Inflammatory macrophage (primary cell): ENCODE measurements at places on chromosomes 6 and 20.

DNA sequence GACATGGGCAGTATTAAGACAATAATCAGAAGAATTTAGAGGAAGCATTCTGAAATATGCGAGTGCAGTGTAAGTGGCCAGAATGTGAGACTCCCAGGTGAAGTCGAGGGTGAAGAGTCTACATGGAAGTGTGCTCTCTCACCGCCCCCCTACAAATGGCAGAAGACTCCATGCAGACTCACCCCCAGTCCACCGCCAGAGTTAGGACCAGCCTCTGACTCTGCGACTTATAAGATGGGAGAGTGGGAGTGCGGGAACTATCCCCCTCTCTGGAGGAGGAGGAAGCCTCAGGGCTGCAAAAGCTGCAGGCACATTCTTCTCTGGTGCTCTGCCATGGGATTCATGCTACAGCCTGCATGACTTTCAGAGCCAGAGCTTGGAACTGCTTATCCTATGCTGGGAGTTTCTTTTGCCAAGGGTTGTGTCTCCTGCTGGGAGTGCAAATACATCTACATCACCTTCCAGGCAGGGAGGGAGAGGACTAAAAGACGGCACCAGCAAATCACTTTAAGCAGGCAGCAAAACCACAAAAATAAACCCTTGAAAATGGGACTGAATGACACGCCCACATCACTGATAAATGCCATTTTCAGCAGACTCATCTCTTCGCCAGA lies 206.7 kb upstream of the SULF2 start:
- no peak for DNase-seq

- no peak for DNase-seq
Observed at GRCh38 chr20:43804781-43805180, 78.0 kb upstream of the GTSF1L start.

- DNase-seq: no peak
Observed at GRCh38 chr6:146224988-146225387, 196.1 kb downstream of the GRM1 start.

- no peak for DNase-seq
Observed at GRCh38 chr6:37667050-37667814, 30.5 kb downstream of the MDGA1 start.

DNA sequence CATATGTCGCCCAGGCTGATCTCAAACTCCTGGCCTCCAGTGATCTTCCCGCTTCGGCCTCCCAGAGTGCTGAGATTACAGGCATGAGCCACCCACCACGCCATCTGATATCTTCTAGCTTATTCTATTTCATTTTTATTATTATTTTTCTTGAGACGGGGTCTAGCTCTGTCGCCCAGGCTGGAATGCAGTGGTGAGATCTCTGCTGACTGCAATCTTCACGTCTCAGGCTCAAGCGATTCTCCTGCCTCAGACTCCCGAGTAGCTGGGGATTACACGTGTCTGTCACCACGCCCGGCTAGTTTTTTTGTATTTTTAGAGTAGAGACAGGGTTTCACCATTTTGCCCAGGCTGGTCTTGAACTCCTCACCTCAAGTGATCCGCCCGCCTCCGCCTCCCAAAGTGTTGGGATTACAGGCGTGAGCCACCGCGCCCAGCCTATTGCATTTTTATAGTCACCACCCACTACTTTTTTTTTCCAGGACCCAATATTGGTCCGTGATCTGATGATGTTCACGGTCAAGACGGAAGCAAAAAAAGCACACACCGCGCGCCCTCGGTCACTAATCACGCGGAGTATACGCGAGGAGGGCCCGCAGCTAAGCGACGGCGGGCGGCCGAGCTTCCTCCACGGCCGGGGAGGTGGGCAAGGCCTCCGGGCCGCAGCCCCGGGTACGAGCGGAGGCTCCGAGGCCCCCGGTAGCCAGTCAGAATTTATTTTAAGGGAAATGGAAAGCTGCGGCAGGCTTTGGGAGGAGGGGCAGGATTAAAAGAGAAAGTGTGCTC lies 1.1 kb upstream of the LSM14B start:
- peak; percentile 87 for DNase-seq

- DNase-seq: no peak
Observed at GRCh38 chr20:1330075-1330830, 1.3 kb upstream of the SDCBP2 start.

DNA sequence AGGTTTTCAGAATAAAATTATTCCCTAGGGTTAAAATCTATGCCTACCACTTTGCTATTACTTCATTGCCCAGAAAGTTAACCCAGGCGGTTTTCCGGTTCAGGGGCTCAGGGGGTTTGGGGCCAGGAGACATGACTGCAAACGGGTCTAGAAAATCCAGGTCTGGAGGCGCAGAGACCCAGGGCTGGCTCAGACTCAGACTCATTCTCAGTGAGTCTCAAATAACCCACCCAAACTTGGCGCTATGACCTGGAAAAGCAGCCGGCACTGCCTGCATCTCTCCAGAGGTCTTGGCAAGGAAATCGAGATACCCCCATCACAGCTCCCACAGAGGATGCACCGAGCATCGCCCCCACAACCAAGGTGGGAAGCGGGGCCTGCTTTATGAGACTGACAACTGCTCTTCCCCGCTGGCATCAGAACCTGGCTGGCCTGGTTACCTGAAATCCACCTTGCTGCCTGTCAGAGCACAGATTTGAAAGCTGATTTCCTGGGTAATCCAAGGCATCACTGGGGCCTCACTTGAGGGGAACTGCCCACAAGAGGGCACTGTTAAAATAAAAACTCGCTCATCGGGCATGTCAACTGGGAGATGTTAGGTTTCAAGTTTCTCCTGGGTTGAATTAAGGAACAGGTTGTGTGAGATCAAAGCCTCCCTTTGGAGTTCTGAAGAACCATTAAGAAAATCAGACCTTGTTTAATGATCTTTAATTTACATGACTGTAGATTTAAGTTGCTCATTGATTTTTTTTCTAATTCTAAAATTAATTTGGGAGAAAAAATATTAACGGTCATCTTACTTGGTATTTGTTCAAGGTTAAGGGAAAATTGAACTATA lies 55.1 kb downstream of the KIF16B start:
- DNase-seq: peak; percentile 54

GRCh38 chr20:24914388-24915241 lies 34.5 kb upstream of the CST7 start:
- no peak for DNase-seq

- DNase-seq: peak; percentile 72
Observed at GRCh38 chr6:134176264-134176975, 124.0 kb upstream of the SLC2A12 start.

DNA sequence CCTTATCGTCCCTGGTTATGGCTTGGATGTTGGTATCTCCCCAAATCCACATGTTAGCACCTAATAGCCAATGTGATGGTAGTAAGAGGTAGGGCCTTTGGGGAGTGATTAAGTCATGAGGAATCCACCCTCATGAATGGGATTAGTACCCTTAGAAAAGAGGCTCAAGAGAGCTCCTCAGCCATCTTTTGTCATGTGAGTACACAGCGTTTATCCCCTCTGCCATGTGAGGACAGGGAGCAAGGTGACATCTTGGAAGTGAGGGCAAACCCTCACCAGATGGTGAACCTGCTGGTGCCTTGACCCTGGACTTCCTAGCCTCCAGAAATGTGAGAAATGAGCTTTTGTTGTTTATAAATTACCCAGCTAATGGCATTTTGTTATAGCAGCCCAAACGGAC lies 16.1 kb upstream of the SIRPB2 start:
- DNase-seq: no peak

- no peak for DNase-seq
Observed at GRCh38 chr20:10519361-10520046, 84.4 kb downstream of the SLX4IP start.

DNA sequence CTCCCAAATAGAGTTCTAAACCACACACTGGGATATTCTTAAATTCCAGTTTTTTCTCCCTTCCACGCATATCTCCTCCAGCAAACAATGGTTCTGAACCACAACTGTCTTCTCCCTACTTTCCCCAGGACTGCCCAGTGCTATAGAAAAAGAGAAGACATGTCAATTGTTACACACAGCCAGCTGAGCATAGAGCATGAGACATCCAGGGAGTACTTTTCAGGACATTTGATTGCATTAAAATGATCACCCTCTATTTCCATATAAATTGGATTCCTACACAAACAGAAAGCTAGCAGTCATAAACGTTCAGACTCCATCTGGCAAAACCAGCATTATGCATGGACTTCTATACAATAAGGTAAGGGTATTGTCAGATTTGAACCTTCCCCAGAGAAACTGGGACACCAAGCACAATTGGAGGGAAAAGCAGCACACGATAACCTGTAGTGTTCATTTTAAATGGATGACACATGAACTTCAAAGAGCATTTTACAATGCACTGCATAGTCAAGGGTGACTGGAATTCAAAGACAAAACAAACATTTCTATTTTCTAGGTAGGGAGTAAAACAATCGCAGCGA lies 93.1 kb upstream of the HEY2 start:
- DNase-seq: no peak

DNA sequence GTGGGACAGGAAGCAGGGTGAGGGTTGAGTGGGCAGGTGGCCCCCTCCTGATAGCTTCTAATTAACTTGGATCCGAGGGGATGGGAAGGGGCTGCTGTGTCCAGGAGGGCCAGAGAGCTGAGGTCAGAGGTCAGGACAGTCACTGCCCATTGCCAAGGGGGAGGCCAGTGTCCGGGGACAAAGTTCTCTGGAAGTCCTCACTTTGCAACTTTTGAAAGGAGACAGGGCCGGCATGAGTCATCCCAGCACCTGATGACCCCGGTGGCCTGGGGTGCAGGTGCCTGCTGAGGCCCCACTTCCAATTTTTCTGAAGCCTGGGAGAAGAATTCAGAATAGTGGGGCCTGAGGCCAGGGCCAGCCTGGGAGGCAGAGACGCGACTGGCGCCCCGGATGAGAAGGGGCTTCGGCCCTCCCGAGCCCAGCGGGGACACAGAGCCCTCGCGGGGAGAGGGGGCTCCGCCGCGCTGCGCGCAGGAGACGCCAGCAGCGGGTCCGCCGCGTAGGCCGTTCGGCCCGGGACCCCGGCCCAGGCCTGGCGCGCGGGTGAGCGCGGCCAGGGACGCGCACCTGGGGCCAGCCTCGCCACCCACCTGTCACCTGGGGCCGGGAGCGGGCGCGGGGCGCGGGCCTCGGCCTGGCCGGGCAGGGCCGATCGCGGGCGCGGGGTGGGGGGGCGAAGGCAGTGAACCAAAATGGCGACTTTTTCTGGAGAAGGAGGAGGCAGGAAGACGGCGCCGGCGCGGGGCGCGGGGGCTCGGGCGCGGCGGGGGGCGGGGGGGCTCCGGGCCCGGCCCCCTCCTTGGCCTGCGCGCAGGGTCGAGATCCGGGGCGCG lies 586 bp downstream of the ZNF512B start:
- no peak for DNase-seq

DNA sequence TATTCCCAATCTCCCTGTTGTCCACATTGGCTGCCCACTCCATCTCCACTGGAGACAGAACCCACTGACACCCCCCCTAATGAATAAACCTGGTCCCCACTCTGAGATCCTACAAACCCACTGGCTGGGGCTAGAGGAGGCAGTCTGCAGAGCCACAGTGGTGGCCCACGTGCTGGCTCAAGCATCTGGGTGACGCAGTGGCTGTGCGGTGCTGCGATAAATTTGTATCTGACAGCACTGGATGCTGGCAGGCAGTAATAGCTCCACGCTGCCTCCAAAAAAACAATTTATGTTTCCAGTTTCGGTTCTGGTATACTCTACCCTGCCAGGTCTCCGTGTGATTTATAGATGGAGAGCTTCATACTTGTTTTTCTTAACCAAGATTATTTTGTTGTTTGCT lies 87.1 kb upstream of the SYNDIG1 start:
- DNase-seq: no peak
